ENCODE measurements at places on chromosomes 12 and 14.

GRCh38 chr14:29749327-29749726 lies 178.3 kb downstream of the PRKD1 start:
- DNase-seq: no peak

DNA sequence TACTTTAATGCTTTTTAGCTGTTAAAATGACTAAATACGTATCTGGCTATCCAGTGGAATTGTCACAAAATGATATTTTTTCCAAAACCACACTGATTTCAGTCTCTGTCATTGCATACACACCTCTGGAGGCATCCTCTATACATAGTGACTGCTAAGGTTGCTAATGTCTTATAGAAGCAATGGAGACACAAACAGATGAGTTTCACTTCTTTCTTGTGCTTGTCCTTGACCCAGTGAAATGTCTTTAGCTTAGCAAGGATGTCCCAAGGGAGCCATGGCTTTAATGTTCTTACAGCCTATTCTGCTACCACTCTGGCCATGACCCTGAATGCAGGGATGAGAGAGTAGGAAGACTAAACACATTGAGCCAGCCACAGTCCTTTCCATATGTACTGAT lies 90.3 kb downstream of the TPH2 start:
- no peak for DNase-seq

DNA sequence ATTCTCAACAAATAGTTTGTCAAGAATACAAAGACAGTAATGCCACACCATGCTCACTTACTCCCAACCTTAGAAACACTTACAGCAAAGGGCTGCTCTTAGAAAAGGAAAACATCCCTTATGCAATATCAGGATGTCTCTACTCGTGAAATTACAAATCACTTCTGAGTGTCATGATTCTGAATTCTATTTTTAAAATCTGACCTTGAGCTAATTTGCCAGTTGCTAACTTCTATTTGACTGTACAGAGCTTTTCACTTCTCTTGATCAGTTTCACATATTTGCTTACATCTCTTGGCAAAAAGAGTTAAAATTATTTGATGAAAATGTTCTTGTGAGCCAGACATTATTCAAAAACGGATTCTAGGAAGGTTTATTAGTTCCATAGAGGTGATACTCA lies 136.7 kb upstream of the SLC35F4 start:
- no peak for DNase-seq

GRCh38 chr14:28407996-28408395 lies 358.6 kb upstream of the FOXG1 start:
- DNase-seq: no peak

- DNase-seq: no peak
Measured at GRCh38 chr14:29832042-29832441, 95.6 kb downstream of the PRKD1 start.

DNA sequence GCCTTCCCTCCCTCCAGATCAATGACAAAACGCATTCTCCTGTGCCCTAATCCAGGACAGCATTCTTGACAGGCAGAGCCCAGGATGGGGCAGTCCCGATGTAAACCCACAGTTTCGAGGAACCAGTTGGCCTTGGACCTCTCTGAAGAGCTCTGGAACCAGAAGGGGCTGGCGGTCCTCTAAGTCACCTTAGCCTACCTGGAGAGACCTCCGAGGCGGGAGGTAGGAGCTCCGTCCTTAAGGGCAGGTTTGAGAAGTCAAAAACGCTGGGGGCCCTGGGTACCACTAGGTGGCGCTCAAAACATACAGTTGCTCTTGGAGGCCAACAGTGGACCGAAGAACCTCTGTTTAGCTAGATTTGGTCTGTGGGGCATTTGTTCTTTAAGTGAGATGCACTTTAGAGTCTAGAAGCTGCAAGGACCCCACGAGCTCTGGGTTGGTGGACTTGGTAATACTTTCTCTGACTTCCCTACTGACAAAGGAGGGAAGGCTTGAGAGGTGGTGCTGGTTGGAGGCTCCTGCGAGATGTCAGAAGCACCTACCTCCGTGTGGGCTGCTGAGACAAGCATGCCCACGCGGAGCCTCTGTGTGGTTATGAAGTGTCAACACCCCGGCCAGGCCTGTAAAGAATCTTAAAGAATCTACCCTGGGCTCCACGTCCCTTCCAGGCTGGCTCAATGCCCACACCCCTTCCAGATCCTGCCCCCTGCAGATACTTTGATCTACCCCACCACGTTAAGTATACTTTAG lies 74.8 kb upstream of the CHST11 start:
- peak; percentile 88 for DNase-seq

GRCh38 chr12:87982208-87982607 lies 47.0 kb downstream of the C12orf50 start:
- DNase-seq: no peak

- DNase-seq: no peak
Measured at GRCh38 chr14:46250113-46250703, 401.4 kb downstream of the RPL10L start.

GRCh38 chr12:25130741-25131188 lies 64.2 kb downstream of the DNAI7 start:
- DNase-seq: no peak

DNA sequence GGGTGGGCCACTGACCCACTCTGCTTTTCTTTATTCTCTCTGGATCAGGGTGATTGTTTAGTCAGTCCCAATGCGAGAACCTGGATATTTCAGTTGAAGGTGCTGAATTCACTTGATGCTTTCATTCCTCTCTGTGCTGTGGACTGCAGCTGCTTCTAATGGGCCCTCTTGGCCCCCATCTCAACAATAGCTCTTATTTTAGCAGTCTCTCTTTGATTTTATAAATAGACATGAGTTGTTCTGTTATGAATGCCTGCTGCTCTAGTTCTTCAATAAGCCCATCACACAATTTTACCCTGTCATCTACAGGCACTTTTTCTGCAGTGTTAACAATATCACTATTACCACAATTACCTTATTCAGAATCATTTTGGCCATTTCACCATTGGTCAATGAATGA lies 54.1 kb upstream of the YARS2 start:
- DNase-seq: no peak

DNA sequence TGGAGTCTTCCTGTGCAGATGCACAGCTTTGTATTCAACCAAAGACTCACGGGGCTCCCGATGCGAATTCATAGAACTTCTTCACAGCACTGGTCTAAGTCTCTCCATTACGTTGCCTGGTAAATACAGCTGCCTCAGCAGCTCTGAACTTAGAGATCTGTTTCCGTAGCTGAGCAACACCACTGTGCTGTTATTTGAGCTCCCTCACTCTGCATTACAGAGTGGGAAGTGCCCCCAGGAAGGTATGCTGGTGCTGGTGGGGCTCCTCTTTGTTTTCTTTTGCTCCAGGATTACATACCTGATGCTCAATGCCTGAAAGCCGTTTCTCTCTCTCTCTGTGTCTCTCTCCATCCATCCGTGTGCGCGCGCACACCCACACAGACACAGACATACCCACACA lies 227.5 kb upstream of the RMST start:
- DNase-seq: peak; percentile 45

All from WTC11 (cell line).